GM23248 (cell line): ENCODE measurements at places on chromosomes 7 and 10.

DNA sequence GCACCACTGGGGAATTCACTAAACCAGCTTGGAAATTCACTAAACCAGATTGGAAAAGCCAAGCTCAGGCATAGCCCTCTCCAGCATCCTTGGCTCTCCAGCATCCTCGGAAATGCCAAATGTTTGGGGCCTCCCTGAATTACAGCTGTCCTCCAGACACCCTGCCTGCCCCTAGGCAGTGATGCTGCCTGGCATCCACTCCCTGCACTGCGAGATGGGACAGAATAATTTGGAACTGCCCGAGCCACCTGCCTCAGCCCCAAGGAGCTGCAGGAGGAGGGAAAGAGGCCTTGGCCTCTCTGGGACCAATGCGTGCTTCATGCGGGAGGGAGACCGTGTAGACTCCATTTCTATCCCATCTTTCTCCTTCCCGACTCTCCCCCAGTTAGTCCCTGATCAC, 64.3 kb downstream of the INSIG1 start:
- no peak for DNase-seq

- DNase-seq: peak; percentile 15
These were observed 84.6 kb downstream of the MACC1 start for GRCh38 chr7:20132585-20132984.

DNA sequence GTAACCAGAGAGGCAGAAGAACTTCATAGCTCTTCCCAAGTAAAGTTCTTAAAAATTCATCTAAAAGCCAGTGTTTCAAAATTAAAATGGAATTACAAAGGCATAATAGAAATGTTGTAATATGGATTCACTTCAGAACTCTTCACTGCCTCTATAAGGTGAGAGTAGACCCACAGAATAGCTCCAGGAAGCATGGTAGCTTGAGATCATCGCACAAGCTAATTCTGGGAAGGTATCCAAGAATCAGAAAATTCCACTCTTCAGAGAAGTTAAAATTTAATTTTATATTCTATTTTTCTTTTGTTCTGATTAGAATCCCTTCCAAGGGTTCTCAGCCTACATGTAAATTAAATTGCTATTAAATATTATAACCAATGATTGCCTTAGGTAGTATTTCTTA, 1.5 kb upstream of the DHX32 start:
- peak; percentile 17 for DNase-seq

GRCh38 chr7:85733169-85733915, 546.5 kb upstream of the SEMA3D start:
- peak; percentile 7 for DNase-seq

- DNase-seq: no peak
These were observed 29.4 kb upstream of the ANLN start for GRCh38 chr7:36360244-36360643.

DNA sequence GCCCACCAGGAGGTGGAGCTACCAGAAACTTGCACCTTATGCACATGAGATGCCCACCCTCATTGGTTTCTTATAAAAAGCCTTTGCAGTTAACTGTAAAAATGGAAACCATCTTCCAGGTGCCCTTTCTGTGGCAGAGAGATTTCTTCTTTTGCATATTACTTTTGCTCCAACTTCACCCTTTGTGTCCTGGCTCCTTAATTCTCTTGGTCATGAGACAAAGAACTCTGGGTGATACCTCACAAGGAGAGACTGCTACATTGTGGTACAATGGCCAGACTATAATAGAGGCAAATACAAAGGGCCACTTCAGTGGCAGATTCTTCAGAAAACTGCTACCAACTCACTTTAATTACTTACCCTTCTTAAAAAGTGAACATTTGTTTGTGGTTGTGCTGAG, 76.4 kb upstream of the PTER start:
- no peak for DNase-seq

GRCh38 chr7:37921876-37922275, 1.4 kb downstream of the EPDR1 start:
- DNase-seq: no peak

GRCh38 chr7:110281362-110281761, 809.6 kb upstream of the LRRN3 start:
- no peak for DNase-seq

DNA sequence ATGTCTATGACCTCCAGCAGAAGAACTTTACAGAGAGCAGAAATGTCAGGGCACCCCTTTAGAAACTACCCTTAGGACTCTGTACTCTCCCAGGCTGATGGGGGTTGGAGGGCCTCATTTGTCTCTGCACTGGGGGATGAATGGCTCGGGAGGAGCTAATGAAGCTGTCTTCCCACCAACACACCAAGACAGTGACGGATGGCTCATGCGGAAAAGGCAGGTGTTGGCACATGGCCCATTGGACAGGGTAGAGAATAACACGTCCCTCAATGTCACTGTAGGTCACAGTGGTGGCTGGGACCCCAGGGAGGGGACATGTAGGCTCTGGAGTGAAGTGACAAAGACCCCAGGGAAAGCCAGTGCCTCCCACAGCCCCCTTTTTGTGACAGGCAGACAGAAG, 64.0 kb upstream of the PCBD1 start:
- no peak for DNase-seq

GRCh38 chr7:24572393-24572996, 757 bp upstream of the PALS2 start:
- DNase-seq: peak; percentile 81

DNA sequence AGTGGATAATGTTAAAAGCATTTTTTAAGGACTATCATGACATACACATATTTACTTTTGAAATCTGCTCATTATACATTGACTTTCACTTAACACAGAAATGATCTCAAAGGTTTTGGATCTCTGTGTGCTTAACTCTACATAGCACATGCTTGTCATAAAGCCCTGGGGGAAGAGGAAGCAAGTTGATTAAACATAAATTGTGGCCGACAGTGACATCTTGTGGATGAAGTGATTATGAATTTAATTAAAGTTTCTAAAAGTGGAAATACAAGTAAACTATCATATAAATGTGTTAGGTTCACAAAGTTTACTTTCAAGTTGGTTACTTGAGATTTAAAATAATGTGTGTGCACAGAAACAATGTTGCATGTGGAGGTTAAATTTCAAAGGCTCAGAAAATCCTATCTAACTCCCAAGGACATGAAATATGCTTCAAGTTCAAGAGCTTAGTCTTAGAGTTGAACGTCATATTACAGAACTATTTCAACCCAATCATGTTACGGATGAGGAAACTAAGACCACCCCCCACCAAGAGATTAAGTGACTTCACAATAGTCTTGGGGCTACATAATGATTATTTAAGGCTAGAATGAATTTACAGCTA, 1247.8 kb downstream of the GATA3 start:
- peak; percentile 79 for DNase-seq

- DNase-seq: no peak
These were observed 7.3 kb upstream of the PPP1R17 start for GRCh38 chr7:31679574-31680305.

DNA sequence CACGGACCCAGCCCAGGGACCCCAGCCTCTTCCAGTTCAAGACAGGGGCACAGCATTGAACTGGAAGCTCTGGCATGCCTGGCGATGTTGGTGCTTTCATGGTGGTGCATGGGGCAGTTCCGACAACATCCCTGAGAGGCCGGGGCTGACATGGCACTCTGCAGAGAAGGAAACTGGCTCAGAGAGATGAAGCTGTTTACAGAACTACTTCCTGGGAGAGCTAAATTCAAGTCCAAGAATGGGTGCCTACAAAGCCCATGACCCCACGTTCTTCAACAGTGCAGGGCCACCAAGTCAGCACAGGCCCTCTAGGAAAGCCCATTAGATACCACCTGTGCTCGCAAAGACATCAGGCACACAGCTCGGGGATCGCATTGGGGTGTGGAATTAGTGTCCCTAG, 470.9 kb upstream of the MGMT start:
- no peak for DNase-seq

DNA sequence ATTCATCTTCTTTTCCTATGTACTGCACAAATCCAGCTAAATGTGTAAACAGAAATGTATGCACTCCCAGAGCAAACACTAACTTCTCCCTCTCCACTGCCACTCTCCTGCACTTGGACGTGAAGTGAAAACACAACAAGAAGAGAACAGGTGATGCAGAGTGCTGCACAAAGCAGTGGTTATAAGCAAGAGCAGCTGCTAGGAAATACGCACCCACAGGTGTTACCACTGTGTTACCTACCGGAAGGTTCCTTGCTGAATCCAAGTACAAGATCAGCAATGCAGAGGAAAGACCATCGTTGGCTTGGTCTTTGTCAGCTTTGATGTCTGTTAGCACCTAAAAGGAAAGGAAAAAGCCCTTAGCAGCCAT, 54.6 kb upstream of the NCAPG2 start:
- DNase-seq: no peak
